Stimulated activated CD8-positive, alpha-beta memory T cell treated with anti-CD3 and anti-CD28 coated beads, Interleukin-7, amount 100 ng/mL, for 1 hour (primary cell): ENCODE measurements at places on chromosomes 6 and 20.

DNA sequence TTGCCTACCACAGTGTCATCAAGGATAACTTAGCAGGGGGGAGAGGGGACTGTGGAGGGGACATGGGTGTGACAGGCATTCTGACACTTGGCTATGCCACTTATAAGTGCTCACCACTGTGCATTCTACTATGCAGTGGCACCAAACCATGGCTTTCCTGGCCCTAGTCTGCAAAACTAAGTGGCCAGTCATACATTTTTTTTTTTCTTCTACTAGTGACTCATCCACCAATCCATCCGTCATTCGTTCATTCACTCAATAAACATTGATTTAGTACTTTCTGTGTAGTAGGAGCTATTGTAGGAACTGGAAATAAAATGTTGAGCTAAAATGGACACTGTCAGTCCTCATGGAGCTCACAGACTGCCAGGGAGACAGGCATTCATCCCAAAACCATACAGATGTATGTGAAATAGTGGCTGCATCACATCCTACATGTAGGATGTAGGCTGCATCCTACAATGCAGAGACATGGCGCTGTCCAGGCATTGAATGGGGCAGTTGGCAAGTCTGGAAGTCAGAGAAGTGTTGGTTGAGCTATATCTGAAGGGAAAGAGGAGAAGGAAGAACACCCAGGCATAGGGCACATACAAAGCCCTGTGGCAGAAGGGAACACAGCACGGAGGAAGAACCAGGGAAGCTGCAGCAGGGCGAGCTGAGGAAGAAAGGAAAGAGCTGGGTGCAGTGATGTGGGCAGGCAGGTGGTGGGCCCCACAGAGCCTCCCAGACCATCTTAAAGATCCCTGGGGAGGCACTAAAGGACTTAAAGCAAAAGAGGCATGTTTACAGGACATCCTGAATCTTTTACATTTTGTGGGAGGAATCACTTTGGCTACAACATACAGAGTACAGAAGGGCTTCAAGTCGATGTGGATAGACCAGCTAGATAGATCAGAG, 224.4 kb downstream of the UST start:
- no peak for DNase-seq

GRCh38 chr6:87366899-87367298, 22.3 kb downstream of the C6orf163 start:
- DNase-seq, result no peak

DNA sequence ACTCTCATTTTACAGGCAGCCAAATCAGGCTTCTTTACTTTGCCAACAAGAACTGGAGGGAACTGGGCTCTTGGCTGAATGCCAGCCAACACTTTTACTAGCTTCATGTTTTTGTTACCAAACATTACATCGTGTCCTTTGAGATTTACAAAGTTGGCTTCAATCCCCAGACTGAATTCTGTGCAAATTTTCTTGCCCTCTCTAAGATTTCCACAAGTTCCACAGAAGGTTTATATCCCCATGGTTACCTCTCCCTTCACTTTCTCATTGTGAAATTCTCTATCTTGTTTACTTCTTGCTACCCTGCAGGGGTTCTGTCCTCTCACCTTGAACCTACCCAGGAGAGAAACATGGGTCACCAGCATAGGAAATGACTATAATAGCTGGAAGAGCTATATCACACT, 37.6 kb upstream of the PLCB1 start:
- no peak for DNase-seq

DNA sequence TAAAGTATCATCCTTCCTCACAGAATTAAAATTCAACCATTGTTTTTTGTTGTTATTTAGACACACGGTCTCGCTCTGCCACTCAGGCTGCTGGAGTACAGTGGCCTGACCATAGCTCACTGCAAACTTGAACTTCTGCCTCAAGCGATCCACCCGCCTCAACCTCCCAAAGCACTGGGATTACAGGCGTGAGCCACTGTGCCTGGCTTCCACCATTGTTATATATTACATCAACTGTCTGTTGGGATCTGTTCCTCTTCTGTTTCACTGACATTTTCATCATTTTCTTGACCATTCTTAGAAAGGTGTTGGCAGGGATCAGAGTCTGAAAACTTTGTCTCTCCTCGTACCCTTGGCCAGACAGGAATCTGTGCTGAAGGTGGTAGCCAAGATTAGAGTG, 21.3 kb upstream of the TULP1 start:
- DNase-seq, result no peak

DNA sequence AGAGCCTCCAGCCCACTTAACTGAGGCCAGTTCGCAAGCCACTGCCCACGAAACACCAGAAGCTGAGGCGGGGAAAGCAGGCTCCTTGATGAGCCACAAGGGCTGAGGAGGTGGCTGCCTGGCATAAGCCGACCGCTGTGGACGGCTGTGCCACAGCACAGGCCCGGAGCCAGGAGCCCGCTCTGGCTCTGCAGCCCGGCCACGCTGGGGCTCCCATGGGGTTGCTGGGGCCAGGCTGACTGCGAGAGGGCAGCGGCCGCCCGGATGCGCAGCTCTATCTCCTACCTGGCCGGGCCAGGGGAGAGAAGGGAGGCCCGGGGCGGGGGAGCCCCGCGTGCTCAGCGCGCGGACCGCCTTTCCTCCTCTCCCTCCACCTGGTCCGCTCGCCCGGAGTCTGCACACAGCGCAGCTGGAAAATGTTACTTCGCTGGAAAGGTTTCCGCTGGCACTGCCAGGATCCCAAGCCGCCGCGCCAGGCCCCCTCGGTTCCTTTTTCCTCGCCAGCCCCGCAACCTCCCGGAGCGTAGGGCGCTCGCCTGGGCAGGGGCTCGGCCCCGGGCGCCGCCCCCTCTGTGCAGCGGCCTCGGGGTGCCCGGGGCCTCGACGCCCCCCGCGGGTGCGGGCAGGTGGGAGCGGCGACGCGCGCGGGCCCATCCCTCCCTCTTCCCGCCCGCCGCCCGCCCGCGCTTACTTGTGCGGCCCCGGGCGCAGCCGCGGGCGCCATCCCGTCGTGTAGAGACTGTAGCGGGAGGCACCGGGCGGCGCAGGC, 657 bp downstream of the EMILIN3 start:
- no peak for DNase-seq

DNA sequence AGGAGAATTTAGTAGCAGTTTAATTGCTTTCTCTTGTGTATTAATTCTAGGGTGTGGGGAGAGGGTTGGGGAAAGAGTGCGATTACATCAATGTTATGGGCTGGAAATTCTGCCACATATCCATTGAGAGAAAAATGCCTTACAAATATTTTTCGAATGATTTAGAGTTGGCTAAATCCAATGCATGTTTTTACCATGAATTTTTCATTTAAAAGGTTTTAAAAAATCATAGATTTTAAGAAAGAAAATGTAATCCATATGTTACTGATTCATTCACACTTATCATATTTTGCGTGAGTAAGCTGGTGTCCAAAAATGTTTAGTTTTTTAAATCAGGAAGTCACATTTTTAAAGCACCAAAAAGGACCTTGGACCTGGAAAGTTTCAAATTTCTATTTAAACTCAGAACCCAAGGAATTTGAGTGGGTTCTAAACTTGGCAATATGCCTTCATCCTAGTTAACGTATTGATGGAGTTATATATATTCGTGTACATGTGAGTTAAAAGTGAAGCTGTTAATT, 627.4 kb upstream of the CITED2 start:
- DNase-seq, result no peak

DNA sequence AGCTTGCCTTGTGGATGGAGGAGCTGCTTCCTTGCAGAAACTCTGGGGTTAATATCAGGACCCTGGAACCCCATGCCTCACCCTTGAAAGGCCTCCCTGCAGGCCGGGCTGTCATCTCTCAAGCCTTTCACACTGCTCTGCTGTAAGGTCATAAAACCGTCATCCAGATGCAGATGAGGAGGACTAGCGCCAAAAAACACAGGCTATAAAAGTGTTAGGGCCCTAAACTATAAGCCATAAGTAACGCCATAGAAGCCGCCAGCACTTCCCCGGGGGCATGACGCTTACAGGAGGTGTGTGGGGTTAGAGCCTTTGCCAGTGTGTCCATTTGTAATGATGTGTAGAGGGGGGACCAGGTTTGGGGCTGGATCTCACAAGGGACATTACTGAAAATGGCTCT, 47.6 kb downstream of the CDH4 start:
- DNase-seq, result no peak

- no peak for DNase-seq
Observed at GRCh38 chr6:36757206-36757605, 59.6 kb downstream of the RAB44 start.

GRCh38 chr6:144346719-144347447, 61.7 kb downstream of the UTRN start:
- no peak for DNase-seq

GRCh38 chr20:35506179-35506578, 23.3 kb downstream of the C20orf173 start:
- no peak for DNase-seq

GRCh38 chr6:35718911-35719381, 17.9 kb upstream of the ARMC12 start:
- no peak for DNase-seq

- DNase-seq, result no peak
Observed at GRCh38 chr6:28865401-28866204, 58.2 kb downstream of the TRIM27 start.

- DNase-seq, result no peak
Observed at GRCh38 chr6:16355699-16356446, 117.5 kb downstream of the GMPR start.

- no peak for DNase-seq
Observed at GRCh38 chr6:145153495-145153894, 581.8 kb downstream of the EPM2A start.

- no peak for DNase-seq
Observed at GRCh38 chr6:115194981-115195638, 852.3 kb upstream of the HS3ST5 start.

- no peak for DNase-seq
Observed at GRCh38 chr6:9659848-9660247, 755.0 kb downstream of the TFAP2A start.

DNA sequence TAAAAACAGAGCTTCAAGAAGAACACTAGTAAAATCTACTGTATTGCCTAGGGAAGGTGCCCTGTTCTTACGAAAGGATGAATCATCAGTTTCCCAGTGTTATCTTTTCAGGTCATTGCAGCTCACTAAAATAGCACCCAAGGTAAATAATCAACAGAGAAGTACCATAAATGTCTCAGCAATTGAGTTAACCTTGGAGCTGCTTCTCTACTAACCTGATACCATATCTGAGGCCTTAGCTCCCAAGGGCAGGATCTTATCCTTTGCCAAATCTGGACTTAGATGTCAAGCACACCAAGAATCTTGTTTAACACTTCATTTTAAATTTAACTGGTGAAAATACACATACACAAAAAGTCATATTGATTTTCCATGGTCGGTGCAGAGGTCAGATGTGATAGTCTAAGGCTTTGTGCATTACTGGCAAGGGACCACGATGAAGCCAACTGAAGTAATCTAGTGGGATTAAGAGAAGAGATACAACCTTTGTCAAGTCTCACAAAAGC, 81.5 kb downstream of the EDN1 start:
- no peak for DNase-seq

- no peak for DNase-seq
Observed at GRCh38 chr6:16208989-16209388, 29.4 kb upstream of the GMPR start.

GRCh38 chr6:134875367-134875766, 74.5 kb downstream of the ALDH8A1 start:
- DNase-seq, result no peak

GRCh38 chr20:25470045-25470444, 62.6 kb downstream of the GINS1 start:
- DNase-seq, result no peak

DNA sequence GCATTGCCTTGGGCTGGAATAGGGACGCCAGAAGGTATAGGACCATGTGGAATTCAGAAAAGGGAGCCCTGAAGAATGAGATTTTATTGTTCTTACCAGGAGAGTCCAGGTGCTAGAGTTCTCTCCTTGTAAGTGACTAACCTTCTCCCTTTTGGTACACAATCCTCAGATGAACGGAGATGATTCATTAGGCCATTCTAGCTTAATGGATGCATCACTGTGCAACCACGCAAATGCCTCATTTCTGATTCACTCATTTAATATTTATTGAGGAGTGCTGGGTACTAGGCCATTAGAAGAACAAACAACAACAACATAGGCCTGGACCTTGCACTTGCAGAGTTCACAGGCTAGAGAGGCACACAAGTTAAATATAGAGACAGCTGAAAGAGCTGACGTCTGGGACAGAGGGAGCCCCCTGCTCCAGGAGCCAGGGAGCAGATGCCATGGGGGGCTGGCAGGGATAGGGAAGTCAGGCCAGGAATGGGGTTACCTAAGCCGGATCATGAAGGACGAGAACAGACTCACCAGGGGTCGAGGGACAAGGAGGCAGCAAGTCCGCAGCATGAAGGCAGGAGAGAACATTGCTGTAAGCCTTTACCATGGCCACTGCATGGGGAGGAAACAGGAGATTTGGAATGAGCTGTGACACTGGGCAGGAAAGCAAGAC, 179.5 kb upstream of the AKAP12 start:
- no peak for DNase-seq

DNA sequence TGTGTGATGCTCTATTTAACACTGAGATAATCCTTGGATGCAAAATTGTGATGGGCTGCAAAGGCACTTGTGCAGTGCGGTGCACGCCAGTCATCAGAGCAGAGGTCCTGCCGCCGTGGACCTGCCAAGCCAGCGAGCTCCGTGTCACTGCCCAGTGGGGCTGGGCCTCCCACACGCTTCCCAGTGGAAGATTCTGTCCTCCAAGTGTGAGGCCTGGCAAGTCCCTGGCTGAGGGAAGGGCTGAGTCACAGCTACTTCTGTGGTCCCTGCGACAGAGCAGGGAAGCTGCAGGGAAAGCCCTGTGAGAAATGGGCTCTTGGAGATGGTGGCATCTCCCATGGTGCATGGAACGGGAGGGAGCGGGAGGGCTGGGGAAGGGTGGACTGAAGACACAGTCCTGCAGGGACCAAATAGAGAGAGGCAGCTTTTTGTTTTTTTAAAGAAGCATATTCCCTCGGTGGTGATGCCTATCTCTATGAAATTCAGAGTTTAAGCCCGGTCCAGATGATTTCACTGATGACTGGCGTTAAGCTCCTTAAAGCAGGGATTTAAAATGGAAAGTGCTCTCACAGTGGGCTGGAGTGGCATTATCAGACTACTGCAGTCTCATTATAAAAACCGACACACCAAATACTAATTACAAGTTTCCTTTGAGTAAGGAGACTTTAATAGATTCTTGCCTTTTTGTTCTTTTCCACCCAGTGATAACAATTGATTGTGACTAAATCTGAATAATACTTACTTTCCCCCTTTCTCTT, 413.7 kb downstream of the QKI start:
- no peak for DNase-seq

DNA sequence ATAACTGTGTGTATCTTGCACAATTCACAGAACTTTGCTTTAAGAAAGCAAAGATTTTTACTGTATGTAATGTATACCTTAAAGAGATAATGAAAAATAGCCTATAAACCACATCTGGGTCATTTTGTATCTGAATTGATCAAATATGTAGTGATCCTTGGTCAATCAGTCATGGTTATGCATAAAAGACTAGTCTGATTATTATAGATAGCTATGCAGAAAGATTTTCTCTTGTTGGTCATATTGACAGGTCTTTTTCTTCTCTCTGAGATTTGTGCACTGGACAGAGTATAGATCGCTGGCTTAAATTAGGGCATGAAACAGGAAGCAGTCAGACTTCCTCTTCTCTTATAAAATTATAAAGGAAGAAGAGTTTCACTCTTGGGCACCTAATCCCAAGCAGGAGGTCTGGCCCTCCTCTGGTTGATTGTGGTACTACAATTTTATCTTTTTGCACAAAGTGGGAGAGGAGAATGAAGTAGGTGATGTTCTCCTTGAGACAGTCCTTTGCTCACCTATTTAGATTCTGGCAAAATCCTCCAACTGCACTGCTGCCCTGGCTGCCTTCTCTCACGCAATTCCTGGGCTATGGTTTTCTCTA, 380.9 kb upstream of the RGS17 start:
- no peak for DNase-seq

- DNase-seq, result no peak
Observed at GRCh38 chr20:25039697-25040437, 18.1 kb downstream of the ACSS1 start.
